NCI-H1436 treated with DMSO at 0.1 percent for 48 hours (cell line): ENCODE measurements at places on chromosomes 3 and 15.

- no peak for DNase-seq
Observed at GRCh38 chr15:25133804-25134203, 179.0 kb downstream of the SNRPN start.

GRCh38 chr3:38331257-38332022, 15.1 kb upstream of the XYLB start:
- DNase-seq = no peak

- DNase-seq = no peak
Observed at GRCh38 chr3:60788185-60788584, 463.1 kb downstream of the FHIT start.

GRCh38 chr15:78654272-78654671, 13.3 kb upstream of the CHRNB4 start:
- no peak for DNase-seq

GRCh38 chr3:143070977-143071551, 48.5 kb upstream of the CHST2 start:
- DNase-seq = no peak

GRCh38 chr3:185943760-185944106, 5.9 kb upstream of the TRA2B start:
- DNase-seq = no peak

DNA sequence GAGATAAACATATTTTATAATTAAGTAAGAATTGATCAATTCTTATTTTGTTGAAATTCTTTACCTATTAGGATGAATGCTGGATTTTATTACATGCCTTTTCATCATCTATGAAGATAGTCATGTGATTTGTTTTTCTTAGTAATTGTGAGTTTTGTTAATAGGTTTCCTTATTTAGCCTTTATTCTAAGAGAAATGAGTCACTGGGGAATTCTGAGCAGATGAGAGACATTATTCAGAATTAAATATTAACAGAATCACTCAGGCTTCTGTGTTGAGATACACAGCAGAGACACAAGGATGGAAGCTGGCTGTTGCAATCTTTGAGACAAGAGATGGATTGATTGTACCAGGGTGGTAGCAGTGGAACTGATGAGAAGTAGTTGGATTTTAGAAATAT, 7.4 kb upstream of the ANO10 start:
- DNase-seq = no peak

DNA sequence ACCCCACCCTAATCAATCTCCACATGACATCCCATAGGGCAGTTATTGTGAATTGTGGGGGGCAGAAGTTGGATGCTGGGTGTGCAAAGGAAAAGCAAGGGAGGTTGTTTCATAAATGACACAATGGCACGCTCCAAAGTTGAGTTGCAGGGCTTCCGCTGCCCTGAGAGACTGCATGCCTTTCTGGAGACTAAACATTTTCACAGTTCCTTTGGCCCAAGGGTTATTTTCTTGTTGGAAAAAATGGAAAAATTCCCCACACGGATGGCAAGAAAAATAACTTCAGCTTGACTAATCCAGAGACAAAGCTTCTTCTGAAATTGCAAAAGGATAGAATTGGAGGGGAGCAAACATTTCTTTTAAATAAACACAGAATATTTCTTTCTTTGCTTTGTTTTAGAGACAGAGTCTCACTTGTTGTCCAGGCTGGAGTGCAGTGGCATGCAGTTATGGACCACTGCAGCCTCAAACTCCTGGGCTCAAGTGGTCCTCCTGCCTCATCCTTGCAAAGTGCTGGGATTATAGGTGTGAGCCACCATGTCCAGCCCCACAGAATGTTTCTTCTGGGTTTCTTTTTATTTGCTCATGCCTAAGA, 19.1 kb upstream of the TPM1 start:
- DNase-seq = no peak
